Upper lobe of left lung (tissue), 6 donors: ENCODE measurements at places on chromosomes 4 and X. TPM values are rescaled to one million over a fixed set of nuclear protein-coding genes. Genes with fewer than 3 reads are reported as not detected.

Gene ARFIP1
- total RNA-seq = 21.3 TPM

GRCh38 chr4:140069066-140069465, 84.9 kb downstream of the MAML3 start:
- H3K4me1 ChIP-seq = peaks cover 30% of the 10 kb centered on the region
- H3K27ac ChIP-seq = no peak overlapping the region
- no peak for DNase-seq
- H3K27me3 ChIP-seq = no peaks in the 10 kb centered on the region
- no peak overlapping the region for H3K4me3 ChIP-seq

Gene BEX5
- total RNA-seq = 7.0 TPM

DNA sequence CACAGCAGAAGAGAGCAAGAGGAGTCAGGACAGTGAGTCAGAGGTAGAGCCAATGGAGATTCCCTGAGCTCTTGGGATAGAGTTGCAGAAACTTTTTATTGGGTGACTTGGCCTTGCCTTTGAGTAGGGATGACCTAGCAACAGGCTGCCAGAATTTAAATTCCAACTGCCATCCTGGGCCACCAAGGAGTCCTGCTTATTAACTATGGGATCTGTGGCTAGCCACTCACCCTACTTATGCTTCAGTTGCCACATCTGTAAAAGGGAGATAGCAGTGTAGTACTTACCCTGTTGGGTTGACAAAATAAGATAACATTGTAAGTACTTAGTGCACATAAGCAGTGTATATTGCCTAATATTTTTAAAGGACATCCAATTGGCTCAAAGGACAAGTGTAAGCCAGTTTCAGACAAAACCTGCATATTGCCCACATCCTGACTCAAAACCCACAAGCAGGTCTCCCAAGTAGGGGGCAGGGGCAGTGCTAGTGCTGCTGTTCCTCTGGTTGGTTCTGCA, 43.5 kb upstream of the TMEM164 start:
- no peak for DNase-seq
- no peaks in the 10 kb centered on the region for H3K36me3 ChIP-seq
- no peaks in the 10 kb centered on the region for H3K4me1 ChIP-seq
- no peak overlapping the region for H3K4me3 ChIP-seq

GRCh38 chr4:147823130-147823529, 91.2 kb downstream of the ARHGAP10 start:
- H3K27me3 ChIP-seq = no peaks in the 10 kb centered on the region
- no peak overlapping the region for H3K4me3 ChIP-seq
- H3K27ac ChIP-seq = peak overlapping the region; percentile 32
- H3K4me1 ChIP-seq = peaks cover 13% of the 10 kb centered on the region

Gene STBD1
- 12.6 TPM for total RNA-seq

Gene TCEAL5
- total RNA-seq = not detected

Gene MAGEA6
- total RNA-seq = not detected

GRCh38 chr4:22466581-22466980, 49.3 kb downstream of the ADGRA3 start:
- no peak overlapping the region for H3K4me3 ChIP-seq
- DNase-seq = no peak
- H3K36me3 ChIP-seq = no peaks in the 10 kb centered on the region
- no peaks in the 10 kb centered on the region for H3K4me1 ChIP-seq

- no peaks in the 10 kb centered on the region for H3K36me3 ChIP-seq
- H3K27ac ChIP-seq = no peak overlapping the region
- no peak overlapping the region for H3K4me3 ChIP-seq
- DNase-seq = no peak
- peaks cover 12% of the 10 kb centered on the region for H3K4me1 ChIP-seq
These were observed 39.3 kb downstream of the ELF2 start for GRCh38 chr4:139137763-139138162.
